ENCODE measurements at places on chromosomes 5 and 9. TPM values are rescaled to one million over a fixed set of nuclear protein-coding genes. Genes with fewer than 3 reads are reported as not detected.

The PCDHGB4 gene
- 19.5 TPM for total RNA-seq

The C9orf43 gene
- 0.48 TPM for total RNA-seq

The SH3TC2 gene
- 2.5 TPM for total RNA-seq

The PGM5 gene
- 1.4 TPM for total RNA-seq

The CCNJL gene
- 23.2 TPM for total RNA-seq

The NR4A3 gene
- total RNA-seq, result 0.12 TPM

The SPATA9 gene
- total RNA-seq, result not detected

The CCNO gene
- total RNA-seq, result 0.70 TPM

The PRR7 gene
- total RNA-seq, result 20.0 TPM

The SNCAIP gene
- 18.4 TPM for total RNA-seq

The C1QTNF3 gene
- 10.5 TPM for total RNA-seq

The OR13C3 gene
- total RNA-seq, result not detected

The MEGF10 gene
- total RNA-seq, result 15.5 TPM

The FREM1 gene
- total RNA-seq, result 0.06 TPM

The SCGB3A2 gene
- total RNA-seq, result not detected

The CYLC2 gene
- total RNA-seq, result not detected

The CDH10 gene
- total RNA-seq, result 2.6 TPM

The FOXI1 gene
- total RNA-seq, result not detected

The WNT8A gene
- total RNA-seq, result not detected

The OR1J2 gene
- total RNA-seq, result not detected

The TMC1 gene
- 0.82 TPM for total RNA-seq

The ADAMTSL1 gene
- total RNA-seq, result 17.2 TPM

The LCNL1 gene
- not detected for total RNA-seq

The MARVELD2 gene
- total RNA-seq, result 1.9 TPM

The SLIT3 gene
- total RNA-seq, result 7.4 TPM

The STK32A gene
- not detected for total RNA-seq

The CFAP77 gene
- total RNA-seq, result not detected

The SOHLH1 gene
- not detected for total RNA-seq

The CD74 gene
- total RNA-seq, result 24.3 TPM

The TRIM7 gene
- total RNA-seq, result 5.3 TPM

The PCDH12 gene
- total RNA-seq, result 67.3 TPM

The HTR4 gene
- not detected for total RNA-seq

The IGIP gene
- 3.0 TPM for total RNA-seq

The BTNL8 gene
- not detected for total RNA-seq

The DAB2 gene
- 164 TPM for total RNA-seq

The QRFP gene
- not detected for total RNA-seq

The ARHGEF37 gene
- 8.5 TPM for total RNA-seq

The TUT7 gene
- total RNA-seq, result 23.8 TPM

The ELOVL7 gene
- 0.73 TPM for total RNA-seq

The COL15A1 gene
- 5.8 TPM for total RNA-seq

The CARTPT gene
- total RNA-seq, result not detected
